Fibroblast of lung (primary cell): ENCODE measurements at places on chromosomes 6 and 20. TPM values are rescaled to one million over a fixed set of nuclear protein-coding genes. Genes with fewer than 3 reads are reported as not detected.

- H3K4me1 ChIP-seq = no peaks in the 10 kb centered on the region
- DNase-seq = peak; percentile 36
- no peaks in the 10 kb centered on the region for H3K36me3 ChIP-seq
- H3K4me3 ChIP-seq = no peak overlapping the region
- peaks cover 24% of the 10 kb centered on the region for H3K27me3 ChIP-seq
- no peak overlapping the region for H3K27ac ChIP-seq
Observed at GRCh38 chr6:43277643-43278523, 20.2 kb upstream of the SLC22A7 start.

DNA sequence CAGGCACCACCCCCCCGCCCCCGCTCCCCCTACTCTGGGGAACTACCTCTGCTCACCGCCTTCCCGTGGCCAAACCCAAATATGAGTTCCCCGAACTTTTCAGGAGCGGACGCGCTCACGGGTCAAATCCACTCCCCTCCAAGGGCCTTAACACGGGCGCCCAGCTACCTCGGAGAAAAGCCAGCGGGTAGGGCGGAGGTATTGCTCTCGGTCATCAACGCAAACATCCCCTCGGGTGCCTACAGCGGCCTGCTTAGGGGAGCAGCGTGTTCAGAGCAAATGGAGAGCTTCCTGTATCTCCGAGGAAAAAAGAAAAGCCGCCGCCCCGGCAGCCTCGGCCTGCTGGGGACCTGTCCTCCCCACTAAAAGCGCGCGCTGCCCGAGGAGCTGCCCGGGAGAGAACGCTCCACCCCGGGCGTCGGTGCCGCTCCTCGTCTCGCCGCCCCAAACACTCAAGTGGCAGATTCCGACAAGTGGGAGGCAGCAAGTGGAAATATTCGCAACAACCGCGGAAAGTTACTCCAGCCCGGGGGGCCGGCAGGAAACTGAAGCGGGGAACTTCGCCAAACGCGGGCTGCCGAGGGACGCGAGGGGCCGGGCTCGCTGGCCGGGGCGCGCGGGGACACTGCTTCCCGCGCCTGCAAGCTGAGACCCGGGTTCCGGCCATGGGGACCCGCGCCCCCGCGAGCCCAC lies 699 bp downstream of the PTPRT start:
- H3K27ac ChIP-seq = no peak overlapping the region
- no peak overlapping the region for H3K4me3 ChIP-seq
- no peaks in the 10 kb centered on the region for H3K4me1 ChIP-seq
- DNase-seq = no peak

COQ3 gene
- polyA plus RNA-seq = 13.3 and 16.5 TPM in 2 replicates

FOXA2 gene
- not detected in 2 replicates for polyA plus RNA-seq

HLA-G gene
- 0.23 and 0.24 TPM in 2 replicates for polyA plus RNA-seq

POU5F1 gene
- 0.23 TPM in 1 of 2 replicates, not detected in the other for polyA plus RNA-seq
